ENCODE measurements at places on chromosomes 11 and 22.

- DNase-seq = no peak
These were observed 24.6 kb upstream of the GRAMD4 start for GRCh38 chr22:46595545-46595944.

DNA sequence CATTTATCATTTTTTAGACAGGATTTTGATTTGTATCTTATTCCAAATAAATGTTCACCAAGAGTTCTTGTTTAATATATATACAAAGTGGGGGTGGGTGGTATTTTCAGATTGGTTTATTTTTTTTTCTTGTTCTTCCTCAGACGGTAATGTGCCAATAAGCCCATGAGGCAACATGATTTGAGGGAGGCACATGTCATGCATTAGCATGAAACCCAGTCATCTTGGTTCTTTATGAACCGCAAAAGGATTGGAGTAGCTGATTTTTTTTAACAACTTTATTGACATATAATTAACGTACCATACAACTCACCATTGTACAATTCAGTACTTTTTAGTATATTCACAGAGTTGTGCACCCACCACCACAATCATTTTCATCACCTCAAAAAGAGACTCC, 2.7 kb downstream of the BCL2L13 start:
- no peak for DNase-seq

DNA sequence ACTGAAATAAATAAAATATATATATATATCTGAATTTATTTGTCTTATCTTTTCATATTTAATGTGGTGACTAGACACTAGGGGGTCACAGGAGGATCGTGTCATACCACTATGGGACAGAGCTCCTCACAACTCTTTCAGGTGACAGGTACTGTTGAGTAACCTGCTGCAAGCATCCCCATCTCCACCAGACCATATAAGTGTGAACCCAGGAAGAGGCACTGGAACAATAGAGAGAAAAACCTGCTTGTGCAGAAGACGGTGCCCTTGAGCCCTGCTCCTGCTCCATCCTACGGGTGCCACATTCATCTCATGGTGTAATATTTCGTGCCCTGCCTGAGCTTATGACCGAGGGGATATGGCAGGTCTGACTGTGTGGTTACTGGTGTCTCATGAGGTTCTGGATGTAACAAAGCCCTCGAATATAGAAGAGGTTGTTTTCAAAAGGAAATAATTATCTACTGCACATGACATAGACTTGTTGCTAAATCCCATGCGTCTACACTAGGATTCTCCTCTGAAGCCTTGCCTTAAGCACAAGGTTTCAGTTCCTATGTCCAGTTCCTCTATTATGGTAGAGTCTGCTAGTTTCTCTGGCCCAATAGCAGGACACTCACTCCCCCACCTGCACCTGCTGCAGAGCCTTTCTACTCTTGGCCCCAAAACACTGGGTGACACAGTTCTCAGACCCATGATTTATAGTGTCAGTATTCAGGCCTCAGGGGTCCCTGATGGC, 70.4 kb downstream of the GGTLC2 start:
- no peak for DNase-seq

DNA sequence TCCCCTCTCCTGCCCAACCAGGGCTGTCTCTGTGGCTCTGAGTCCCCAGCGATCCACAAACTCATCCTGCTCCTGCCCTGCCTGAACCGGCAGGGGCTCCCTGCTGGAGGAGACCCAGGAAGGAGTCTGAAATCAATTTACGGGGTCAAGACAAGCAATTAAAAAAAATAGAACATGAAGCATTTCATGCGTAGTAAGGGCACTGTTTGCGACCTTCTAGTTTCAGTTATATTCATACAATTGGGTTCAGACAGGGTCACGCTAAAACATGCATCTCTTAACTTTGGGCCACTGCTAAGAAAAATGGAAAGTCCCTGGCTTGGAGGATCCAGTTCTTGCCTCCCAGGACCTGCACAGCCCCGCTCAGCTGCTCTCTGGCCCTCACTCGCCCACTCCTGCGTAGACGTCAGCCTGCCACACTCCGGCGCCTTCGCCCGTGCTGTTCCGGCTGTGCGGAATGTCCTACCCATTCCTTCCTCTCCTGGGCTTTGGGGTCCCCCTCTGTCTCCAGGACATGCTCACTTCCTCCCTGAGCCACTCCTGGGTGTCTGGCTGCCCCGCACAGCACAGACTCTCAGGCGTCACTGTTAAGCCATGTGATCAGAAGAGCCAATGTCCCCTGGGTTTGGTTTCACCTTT, 12.8 kb downstream of the NFAM1 start:
- no peak for DNase-seq

- no peak for DNase-seq
These were observed 156.5 kb upstream of the SOX6 start for GRCh38 chr11:16512899-16513241.

All from stimulated activated CD8-positive, alpha-beta memory T cell treated with anti-CD3 and anti-CD28 coated beads, Interleukin-7, amount 100 ng/mL, for 24 hours (primary cell).